AG10803 (cell line): ENCODE measurements at places on chromosomes 11 and 22.
A peak's percentile ranks its signal among the peaks of the same experiment; 100 is the strongest.

DNA sequence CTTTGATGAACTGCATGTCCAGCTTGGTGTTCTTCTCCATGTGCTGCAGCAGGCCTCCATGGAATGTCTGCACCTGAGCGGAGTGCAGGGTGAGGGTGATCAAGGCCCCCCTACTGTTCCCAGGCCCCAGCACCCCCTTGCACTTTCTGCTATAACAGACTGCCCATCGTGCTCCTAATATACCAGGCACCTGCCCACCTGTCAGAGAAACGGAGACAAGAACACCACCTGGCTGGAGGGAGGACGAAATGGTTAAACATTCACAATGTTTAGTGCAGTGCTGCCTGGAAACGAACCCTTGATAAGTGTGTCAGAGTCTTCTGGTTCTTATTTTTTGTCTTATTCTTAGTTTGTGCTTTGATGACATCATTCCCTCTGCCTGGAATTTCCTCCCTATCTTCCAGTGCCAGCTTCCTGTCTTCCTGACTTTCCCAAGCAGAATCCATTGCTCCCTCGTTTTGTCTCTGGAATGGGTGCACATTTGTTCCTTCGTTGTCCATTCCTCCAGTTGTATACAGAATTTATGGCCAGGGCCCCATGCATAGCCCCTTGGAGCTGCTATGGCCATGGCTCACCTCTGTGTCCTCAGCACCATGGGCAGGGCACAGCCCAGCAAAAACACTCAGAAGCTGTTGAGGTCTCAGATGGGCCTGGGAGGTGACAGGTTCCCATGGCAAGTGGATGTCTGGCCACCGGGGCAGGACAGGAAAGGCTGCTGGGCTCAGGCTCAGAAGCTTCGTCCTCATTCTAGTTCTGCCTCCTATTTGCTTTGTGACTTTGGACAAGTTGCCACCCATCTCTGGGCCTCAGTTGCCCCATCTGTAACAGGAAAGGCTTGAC is 11.9 kb downstream of the BAIAP2L2 start:
- peak; percentile 63 for DNase-seq

- DNase-seq = no peak
These were observed 836 bp downstream of the SLC16A8 start for GRCh38 chr22:38082986-38083710.

GRCh38 chr11:116742104-116742503 is 30.7 kb downstream of the BUD13 start:
- no peak for DNase-seq

DNA sequence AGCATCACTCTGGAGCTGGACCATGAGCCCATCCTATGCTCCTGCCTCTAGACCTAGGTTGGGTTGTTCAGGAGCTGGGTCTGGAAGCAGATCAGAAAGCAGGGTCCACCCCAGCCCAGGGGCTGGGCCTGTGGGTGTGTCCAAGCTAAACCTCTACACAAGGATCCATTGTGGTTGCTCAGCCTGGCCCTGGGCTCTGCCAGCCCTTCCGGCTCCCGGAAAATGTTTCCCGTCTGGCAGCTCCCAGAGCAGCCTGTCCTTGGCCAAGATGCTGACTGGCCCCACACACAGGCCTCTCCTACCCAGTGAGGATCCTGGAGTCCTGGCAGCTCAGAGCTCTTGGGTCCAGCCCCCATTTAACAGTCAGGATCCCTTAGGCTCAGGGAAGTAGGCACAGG is 35.3 kb upstream of the FCHSD2 start:
- DNase-seq = peak; percentile 50

DNA sequence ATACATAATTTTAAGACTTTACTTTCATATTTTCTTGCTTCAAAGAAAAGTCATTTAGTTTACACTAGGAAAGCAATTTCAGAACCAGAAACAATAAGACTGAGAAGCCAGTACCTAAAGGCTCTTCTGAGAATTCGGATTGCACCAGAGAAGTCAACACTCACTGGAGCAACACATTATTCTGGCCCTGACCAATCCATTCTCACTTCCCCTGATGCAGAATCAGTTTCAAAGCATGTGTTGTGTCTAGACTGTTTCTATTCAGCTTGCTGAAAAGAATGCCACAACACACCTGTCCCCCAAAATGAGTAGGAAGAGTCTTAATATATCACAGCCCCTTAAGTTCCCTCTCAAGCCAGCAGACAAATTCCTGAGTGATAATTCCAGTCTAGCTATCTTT is 1074.3 kb upstream of the TENM4 start:
- no peak for DNase-seq

- no peak for DNase-seq
These were observed 15.6 kb downstream of the ZBED4 start for GRCh38 chr22:49869086-49869830.

DNA sequence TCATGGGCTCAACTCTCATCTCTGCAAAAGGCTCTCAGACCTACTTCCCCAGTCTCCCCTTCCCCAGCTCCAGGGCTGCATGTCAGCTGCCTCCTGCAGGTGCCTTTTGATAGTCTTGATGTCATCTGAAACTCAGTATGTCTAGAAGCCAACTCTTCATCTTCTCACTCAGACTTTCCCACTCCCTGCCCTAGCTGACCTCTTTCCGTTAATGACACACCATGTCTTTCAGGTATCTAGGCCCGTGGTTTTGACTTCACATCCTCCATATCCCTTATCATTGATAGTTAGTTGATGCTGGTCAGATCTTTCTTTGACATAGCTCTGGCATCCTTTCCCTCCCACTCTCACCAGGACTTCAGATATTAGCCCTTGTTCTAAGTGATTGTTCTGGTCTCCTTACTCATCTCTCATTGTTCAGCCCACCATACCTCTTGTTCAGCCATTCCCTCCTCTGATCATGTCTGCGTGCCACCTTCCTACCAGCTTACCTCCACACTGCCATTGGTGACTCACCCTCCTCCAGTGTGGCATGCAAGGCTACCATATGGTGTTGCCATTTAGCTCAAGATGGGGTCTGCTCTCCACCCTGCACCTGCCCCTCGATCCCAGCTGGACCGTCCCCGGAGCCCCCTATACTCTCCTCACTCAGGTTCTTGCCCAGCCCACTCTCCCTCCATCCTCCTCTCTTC is 18.4 kb downstream of the TTC12 start:
- DNase-seq = no peak

GRCh38 chr11:224424-224823 is 11.7 kb downstream of the SIRT3 start:
- DNase-seq = no peak

GRCh38 chr11:28526406-28526751 is 418.2 kb downstream of the METTL15 start:
- peak; percentile 16 for DNase-seq

- no peak for DNase-seq
These were observed 24.1 kb upstream of the WNT7B start for GRCh38 chr22:46001046-46001425.

DNA sequence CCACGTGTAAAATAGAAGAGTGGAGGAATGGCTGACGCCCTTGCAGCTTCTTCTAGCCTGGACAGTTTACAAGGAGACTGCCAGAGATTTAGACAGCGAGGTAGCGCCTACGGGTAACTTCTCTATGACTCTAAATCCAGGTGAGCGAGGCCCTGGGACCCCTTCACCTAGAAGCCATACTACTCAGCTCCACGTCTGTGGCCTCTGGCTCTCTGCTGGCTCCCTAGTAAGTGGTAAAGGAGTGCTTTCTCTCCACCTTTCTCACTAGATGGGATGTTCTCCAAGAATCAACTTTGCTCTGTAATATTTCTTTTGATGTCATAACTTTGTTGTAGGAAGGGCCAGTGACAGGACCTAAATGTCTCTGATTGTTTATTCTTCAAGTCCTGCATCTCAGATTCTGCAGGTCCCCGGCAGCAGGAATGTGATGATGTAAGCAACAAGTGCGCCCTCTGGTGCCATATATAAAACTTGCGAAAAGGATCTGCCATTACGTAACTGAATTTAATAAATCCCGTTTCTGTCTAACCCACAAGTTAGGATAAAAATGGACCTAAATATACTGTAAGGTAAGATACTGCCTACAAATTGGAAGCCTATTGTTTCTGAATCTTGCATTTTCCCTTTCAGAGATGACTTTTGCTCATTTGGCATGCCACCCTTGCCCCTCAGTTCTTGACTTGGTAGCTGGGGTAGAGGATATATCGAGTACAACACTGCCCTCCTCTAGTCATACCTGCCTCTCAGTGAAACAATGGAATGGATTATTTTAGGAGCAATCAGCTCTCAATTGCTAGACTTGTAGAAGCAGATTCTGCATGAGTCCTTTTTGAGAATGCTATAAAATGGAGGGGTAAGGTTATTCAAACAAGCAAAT is 11.0 kb upstream of the PTPN5 start:
- DNase-seq = peak; percentile 75

GRCh38 chr11:20014067-20014402 is 146.2 kb downstream of the DBX1 start:
- DNase-seq = no peak

GRCh38 chr11:62217191-62217748 is 8.8 kb downstream of the SCGB2A1 start:
- no peak for DNase-seq

GRCh38 chr11:86442827-86443226 is 68.1 kb downstream of the CCDC81 start:
- DNase-seq = no peak

- DNase-seq = peak; percentile 59
These were observed 65.1 kb upstream of the RRAS2 start for GRCh38 chr11:14424096-14424495.

- no peak for DNase-seq
These were observed 14.7 kb upstream of the IFT27 start for GRCh38 chr22:36790648-36791047.

DNA sequence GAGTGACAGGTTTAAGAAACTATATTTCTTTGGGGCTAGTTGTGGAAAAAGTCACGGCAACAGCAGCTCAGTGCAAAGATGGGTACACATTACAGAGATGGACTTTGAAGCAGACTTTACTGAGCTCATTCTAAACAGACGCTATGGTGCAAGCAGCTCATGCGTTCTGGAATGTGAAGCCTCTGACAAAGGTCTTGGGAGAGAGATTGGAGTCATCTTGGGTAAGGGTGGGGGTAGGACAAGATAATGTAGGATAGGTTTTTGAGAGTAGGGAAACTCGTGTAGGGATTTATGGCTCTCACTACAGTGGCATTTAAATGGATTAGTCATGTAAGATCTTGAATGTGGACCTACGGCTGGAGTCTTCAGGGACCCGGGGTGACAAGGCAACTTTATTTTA is 36.2 kb upstream of the CLMP start:
- peak; percentile 88 for DNase-seq

- peak; percentile 47 for DNase-seq
These were observed 27.7 kb downstream of the ARFGAP2 start for GRCh38 chr11:47148903-47149531.

DNA sequence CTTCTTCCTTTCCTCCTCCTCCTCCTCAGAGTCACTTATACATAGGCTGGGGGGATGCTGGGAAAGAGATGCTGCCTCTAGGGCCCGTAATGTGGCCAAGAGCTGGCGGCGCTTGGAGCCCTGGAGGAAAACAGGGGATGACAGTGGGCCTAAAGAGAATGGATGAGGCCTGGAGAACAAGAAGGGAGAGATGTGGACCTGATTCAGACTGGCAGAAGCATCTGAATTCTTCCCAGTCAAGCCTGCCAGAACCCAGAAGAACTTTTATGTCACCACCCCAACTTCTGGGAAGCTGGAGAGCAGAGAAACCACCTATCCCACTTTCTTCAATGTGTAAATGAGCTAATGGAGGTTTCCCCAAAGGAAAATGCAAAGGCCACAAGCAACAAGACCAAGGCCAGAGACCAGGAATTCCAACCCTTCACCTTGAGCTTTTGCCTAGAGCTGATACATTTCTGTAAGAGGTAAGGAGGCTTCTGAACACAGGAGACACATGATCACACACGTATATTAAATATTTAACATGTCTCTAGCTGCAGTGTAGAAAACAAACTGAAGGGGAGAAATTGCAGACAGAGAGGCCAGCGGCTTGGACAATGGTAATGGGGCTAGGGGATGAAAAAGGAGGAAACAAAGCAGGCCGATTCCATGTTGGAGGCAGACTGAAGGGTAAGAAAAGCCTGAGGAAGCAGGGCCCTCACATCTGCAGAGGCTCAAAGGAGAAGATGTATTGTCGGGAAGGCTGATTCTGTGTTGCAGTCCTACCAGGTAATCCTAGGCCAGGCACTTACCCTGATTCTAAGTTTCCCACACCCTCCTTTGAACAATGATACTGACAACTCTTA is 1.1 kb downstream of the RRP8 start:
- DNase-seq = no peak

- peak; percentile 88 for DNase-seq
These were observed 10.1 kb downstream of the COA4 start for GRCh38 chr11:73866586-73866996.

DNA sequence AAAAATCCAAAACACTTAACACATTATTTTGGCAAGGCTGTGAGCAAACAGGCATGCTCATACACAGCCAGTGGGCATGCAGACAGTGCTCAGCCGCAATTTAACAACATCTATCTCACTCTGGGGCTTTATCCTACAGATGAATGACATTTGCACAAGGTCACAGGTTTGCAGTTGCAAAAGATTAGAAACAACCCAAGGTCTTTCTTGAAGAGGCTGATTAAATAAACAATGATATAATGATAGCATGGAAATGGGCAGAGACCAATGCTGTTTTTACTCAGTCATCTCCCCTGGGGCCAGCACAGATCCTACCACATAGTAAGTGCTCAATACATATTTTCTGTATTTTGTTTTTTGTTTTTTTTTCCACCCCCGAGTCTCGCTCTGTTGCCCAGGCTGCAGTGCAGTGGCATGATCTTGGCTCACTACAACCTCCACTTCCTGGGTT is 9.4 kb downstream of the A4GALT start:
- DNase-seq = no peak

DNA sequence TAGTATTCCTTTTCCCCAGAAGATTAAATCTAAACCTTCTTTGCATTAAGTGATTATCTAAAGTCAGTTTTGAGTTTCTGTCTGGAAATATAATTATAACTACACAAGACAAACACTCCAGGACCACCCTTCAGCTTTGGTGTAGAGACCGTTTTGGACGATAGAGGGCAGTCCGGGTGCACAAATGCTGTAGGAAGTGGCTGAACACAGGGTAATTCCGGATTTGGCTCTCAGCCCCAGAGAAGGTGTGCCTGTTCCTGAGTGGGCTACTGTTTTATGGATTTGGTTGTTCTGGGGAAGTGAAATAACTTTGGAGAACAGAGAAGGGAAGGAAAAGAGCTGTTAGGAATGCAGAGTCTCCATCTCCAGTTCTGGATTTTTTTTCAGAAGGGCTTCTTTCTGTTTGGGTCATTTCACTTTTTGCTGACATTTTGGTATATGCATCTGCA is 14.8 kb downstream of the EXT2 start:
- DNase-seq = peak; percentile 35

- peak; percentile 82 for DNase-seq
These were observed 1421.9 kb downstream of the BRD1 start for GRCh38 chr22:48405741-48406140.

GRCh38 chr11:71488681-71489270 is 35.8 kb downstream of the NADSYN1 start:
- no peak for DNase-seq

- no peak for DNase-seq
These were observed 6.9 kb downstream of the SLC39A13 start for GRCh38 chr11:47415091-47415854.

DNA sequence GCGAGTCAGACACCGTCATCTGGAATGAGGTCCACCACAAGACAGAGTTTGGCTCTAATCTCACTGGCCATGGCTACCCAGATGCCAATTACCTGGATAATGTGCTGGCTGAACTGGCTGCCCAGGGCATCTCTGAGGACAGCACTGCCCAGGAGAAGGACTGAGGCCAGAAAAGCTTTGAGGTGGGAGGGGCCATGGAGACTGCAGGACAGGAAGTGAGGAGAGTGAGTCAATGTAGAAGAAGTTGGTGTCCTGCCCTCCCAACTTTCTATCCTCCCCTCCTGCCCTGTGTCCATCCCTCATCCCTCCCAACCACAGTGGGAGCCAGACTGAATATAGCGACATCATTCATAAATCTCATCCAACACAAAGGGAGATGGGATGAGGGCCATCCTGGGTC is 8.0 kb downstream of the MPEG1 start:
- DNase-seq = no peak
